ENCODE measurements at places on chromosomes 11 and 22.

GRCh38 chr11:92387859-92388258 lies 163.2 kb downstream of the FAT3 start:
- DNase-seq: no peak

DNA sequence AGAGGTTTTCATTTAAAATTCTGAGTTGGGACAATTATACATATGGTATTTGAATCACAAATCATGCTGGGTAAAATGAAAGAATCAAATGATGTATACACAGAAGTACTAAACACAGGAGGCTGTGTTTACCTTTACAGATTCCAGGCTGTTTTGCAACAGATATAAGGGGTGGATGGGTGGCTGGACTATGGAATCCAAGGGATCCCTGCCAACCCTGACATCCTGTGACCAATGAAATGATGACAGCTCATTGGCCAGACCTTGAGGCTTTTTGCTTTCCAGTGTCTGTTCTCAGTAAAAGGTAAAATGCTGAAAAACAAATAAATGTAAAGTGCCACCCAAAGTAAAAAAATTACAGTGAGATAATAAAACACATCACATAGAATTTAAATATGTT lies 3.3 kb upstream of the DDI1 start:
- DNase-seq: peak; percentile 75

GRCh38 chr11:6241316-6241715 lies 2.4 kb downstream of the CNGA4 start:
- no peak for DNase-seq

GRCh38 chr11:29634244-29634643 lies 382.6 kb downstream of the KCNA4 start:
- DNase-seq: peak; percentile 22

- DNase-seq: no peak
Measured at GRCh38 chr11:36130401-36130800, 158.8 kb downstream of the COMMD9 start.

DNA sequence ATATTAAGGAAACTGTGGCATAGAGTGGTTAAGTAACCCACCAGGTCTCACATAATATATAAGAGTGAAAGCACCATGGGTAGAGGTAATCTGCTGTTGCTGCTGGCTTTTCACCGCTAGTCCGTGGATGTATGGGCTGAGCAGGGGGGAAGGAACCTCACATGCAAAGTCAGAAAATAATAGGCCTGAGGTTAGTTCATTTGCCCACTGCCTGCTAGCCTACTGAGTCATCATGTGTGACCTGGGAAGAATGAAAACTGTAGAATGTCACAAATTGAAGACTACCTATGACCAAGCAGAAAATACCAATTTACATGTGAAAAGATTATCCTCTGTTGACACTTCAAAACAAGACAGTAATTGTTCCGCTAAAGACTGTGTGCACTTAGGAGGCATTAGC lies 560.1 kb upstream of the FAT3 start:
- no peak for DNase-seq

- no peak for DNase-seq
Measured at GRCh38 chr22:39146256-39147101, 6.0 kb downstream of the CBX7 start.

DNA sequence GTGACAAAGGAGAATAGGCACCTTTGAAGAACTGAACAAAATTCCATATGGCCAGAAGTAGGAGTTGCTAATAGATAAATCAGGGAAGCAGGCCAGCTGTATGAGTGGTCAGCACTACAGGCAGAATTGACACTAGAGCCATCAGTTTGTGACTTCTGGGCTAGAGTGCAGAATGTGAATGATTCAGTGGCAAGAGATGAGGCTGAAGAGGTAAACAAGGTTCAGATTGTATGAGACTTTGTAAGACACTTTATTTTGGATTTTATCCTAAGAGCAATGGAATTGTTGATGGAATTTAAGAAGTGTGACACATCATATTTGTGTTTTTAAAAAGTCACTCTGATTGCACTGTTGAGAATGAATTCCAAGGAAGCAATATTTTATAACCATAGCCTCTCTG lies 12.9 kb downstream of the BIRC3 start:
- DNase-seq: peak; percentile 69

DNA sequence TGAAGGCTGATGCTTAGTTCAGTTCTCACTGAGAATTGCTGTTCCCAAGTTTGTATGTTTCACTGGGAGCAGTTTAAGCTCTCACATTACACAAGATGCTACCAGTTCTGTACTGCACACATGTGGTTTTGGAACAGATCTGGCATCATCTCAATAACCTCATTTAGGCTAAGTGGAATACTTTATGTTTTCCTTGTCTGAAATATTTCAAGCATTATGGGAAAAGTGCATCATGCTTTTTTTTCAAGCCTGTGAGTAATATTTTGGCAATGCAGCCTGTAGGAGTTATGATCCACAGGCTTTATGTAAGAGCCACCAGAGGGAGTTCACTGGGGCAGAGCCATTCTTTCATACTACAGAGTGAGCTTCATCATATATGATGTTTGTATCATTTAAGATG lies 141.5 kb downstream of the OR4C45 start:
- DNase-seq: peak; percentile 44

DNA sequence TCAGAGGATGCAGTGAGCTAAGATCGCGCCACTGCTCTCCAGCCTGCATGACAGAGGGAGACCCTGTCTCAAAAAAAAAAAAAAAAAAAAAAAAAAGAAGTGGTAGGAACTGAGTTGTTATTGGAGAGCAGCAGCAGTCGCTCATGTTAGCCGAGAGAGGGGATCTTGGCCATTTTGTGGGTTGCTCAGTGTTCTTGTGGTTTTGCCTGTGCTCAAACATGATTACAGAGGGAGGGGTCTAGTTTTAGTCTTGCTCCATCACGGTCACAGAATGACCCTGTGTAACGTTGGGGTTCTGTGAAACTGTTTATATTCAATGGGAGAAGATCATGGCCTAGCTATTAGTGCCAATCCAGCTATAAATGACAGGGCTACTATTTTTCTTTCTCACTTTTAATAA lies 1.9 kb downstream of the DPAGT1 start:
- no peak for DNase-seq

All from AG10803 (cell line).